Left ventricle myocardium inferior (tissue), 1 donor: ENCODE measurements at places on chromosomes 12 and 14. TPM values are rescaled to one million over a fixed set of nuclear protein-coding genes. Genes with fewer than 3 reads are reported as not detected.

Gene RILPL1
- 89.7 TPM for total RNA-seq

Gene TMEM233
- 0.11 TPM for total RNA-seq

Gene SIX4
- total RNA-seq: 1.5 TPM

Gene NTS
- not detected for total RNA-seq

Gene NPFF
- total RNA-seq: not detected

Gene SMIM41
- total RNA-seq: 0.30 TPM

Gene ESR2
- total RNA-seq: 1.0 TPM

Gene SMARCC2
- total RNA-seq: 67.1 TPM

Gene LYZ
- total RNA-seq: 30.8 TPM

Gene GLIPR1L1
- not detected for total RNA-seq

Gene PRKAG1
- 104 TPM for total RNA-seq

Gene SLC5A8
- total RNA-seq: not detected

Gene SLC48A1
- total RNA-seq: 25.3 TPM

Gene DNAAF2
- total RNA-seq: 6.2 TPM

Gene FBLN5
- total RNA-seq: 62.5 TPM

Gene CPSF6
- 28.6 TPM for total RNA-seq

Gene SLC17A8
- total RNA-seq: not detected

Gene PEBP1
- 461 TPM for total RNA-seq
